ENCODE measurements at places on chromosomes 11 and 22. TPM values are rescaled to one million over a fixed set of nuclear protein-coding genes. Genes with fewer than 3 reads are reported as not detected.

Gene RGL4
- total RNA-seq = not detected

Gene SHISAL1
- not detected for total RNA-seq

Gene OR51B5
- not detected for total RNA-seq

Gene FZD4
- total RNA-seq = 214 TPM

Gene CABP4
- 1.0 TPM for total RNA-seq

Gene RAB3IL1
- 9.9 TPM for total RNA-seq

Gene OR52N4
- not detected for total RNA-seq

Gene RTL10
- total RNA-seq = 28.1 TPM

Gene NELL1
- total RNA-seq = not detected

Gene OSBPL5
- total RNA-seq = 74.9 TPM

Gene GPR83
- not detected for total RNA-seq

Gene CACNA1I
- not detected for total RNA-seq

Gene OR4A47
- not detected for total RNA-seq

Gene MS4A8
- not detected for total RNA-seq

Gene FXYD6
- total RNA-seq = 1.1 TPM

Gene LRRC74B
- not detected for total RNA-seq

Gene DNAJB13
- total RNA-seq = not detected

Gene SNAP29
- total RNA-seq = 6.0 TPM

Gene OR51B4
- total RNA-seq = not detected

Gene PLEKHA7
- 6.4 TPM for total RNA-seq

Gene TBX1
- 69.6 TPM for total RNA-seq

Gene CECR2
- total RNA-seq = 0.17 TPM

Gene KCNC1
- not detected for total RNA-seq

Gene DEFB131B
- not detected for total RNA-seq
